NCI-H1105 (cell line): ENCODE measurements at places on chromosomes 6 and 20.

- no peak for DNase-seq
Observed at GRCh38 chr6:56827908-56828649, 126.8 kb upstream of the BEND6 start.

- no peak for DNase-seq
Observed at GRCh38 chr6:123434186-123434585, 202.6 kb downstream of the TRDN start.

GRCh38 chr6:10554826-10555225 lies 33.7 kb downstream of the GCNT2 start:
- no peak for DNase-seq

DNA sequence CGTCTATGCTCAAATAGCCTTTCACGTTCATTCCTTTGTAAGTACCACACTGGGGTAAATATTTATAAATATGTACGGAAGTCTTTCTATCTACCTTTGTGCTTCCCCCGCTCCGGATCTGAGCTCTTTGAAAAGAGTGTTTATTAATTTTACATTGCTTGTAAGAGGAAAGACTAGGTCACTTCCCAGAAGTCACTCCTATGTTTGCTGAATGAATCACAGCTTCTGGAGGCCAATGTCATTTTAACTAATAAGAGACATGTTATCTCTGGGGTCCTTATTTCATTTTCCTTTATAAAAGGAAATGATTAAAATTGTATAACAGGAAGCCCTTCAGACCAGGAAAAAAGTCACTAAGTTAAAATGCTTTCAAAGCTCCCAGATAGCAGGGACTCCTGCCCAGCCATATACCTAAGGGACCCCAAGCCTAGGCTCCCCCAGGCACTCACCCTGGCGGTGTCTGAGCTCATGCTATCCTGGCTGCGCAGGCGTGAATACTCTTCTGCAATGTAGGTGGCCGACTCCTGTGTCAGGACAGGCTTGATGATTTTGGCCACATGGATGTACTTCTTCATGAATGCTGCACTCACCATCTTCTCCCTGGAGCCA lies 12.6 kb downstream of the MCM3 start:
- DNase-seq = no peak
